Stimulated activated CD8-positive, alpha-beta memory T cell treated with anti-CD3 and anti-CD28 coated beads, Interleukin-4, amount 100 ng/mL, for 48 hours (primary cell): ENCODE measurements at places on chromosomes 16 and 17.

- DNase-seq, result no peak
Measured at GRCh38 chr16:70715055-70715858, 29.4 kb upstream of the MTSS2 start.

DNA sequence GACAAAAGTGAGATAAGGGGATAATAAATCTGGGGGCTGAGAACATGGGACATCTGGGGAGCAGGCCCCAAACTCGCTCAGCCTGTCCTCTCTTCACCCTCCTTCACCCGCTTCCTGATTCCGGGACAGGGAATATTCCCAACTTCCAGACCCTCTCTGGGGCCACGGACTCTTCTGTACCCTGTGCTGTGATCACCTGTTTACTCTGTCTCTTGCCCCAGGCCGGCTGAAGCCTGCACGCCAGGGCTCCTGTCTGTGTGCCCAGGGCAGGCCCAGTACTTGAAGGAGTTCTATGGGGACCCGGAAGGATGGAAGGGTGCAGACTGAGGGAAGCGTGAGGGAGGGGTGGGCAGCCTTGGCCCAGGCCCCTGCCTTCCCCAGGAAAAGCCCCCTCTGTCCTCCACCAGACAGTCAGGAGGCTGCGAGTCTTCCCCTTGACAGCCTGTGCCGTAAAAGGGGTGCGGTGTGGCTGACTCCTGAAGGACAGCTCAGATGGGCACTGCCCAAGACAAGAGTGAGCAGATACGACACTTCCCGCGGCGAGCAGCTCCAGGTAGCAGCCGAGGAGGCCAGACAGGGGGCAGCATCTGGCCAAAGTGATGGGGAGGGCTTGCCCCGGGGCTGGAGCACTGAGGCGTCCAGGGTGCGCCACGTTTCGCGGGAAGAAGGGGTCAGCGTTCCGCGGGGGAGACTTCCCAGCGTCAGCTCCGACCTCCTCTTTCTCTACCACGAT is 1.0 kb upstream of the CCNF start:
- no peak for DNase-seq

DNA sequence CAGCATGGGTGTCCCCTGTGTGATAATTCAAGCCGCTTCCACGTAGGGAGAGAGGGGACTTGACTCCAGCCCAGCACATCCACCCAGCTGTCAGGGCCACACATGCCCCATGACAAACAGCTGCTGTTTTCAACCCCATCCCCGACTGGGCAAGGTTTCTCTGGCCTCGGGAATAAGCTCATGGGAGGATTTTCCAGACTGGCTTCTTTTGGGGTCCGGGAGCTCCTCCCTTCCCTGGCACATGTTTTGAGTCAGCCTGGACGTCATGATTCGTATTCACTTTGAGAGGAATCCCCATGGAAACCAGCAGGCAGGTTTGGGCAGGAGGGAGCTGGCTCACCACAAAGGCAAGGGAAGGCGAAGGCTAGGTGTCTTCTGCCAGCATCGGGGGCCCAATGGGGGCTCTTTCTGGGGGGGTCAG is 156.4 kb downstream of the CMIP start:
- DNase-seq, result no peak

GRCh38 chr16:56869513-56870275 is 4.7 kb downstream of the SLC12A3 start:
- DNase-seq, result peak; percentile 67

GRCh38 chr16:25189305-25189704 is 27.4 kb upstream of the AQP8 start:
- no peak for DNase-seq

GRCh38 chr16:27500801-27501200 is 48.9 kb downstream of the GTF3C1 start:
- DNase-seq, result no peak

DNA sequence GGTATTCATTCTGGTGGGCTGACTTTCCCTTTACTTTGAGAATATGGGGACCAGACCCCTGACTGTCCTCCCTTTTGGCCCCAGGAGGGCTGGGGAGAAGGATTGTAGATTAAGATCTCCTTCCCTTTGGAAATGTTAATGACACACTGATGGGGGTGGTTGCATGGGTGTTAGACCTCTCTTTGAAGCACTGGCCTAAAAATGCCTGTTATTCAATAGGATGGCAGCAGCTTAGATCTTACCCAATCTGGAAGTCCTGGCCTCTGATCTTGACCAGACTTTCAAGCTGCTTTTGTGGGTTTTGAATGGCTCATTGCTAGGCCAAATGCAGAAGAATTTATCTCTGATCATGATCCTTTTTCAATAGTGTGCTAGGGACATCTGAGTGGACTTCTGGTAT is 25.7 kb downstream of the MAP3K3 start:
- DNase-seq, result no peak
